Activated gamma-delta T cell treated with Interleukin-2 at 50 U/mL for 16 hours (primary cell): ENCODE measurements at places on chromosomes 2 and 18.

DNA sequence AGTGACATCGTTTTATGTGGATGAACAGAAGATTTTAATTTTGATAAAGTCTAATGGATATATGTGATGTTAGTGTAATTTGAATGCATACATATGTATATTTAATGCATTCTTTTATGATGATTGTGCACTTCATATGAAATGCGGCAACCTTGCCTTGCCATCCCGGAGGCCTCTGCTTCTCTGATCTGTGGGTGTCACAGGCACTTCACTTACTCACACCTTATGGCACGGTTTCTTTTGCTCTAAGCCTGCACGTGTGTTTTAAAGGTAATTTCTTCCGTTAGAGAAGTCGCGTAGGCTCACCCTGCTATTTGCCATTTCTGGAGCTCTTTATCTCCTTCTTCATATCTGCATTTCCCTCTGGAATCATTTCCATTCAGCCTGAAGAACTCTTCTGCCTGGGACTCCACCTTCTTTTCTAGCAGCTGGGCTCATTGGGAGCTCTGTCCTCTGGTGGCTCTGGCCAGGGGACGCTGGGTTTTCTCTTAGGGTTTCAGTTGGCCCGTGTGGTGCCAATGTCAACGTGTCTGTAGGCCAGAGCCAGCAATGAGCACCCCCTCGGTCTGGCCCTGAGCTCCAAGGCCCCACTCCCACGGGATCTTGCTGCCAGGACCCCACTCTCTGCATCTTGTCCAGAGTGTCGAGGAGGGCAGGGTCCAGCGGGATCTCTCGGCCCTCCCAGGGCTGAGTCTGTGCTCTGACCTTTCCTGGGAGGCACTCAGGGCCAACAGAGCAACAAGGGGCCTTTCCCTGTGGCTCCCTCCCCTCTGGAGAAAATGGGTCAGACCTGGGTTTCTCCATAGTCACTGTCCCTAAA, 97.3 kb downstream of the RTP5 start:
- no peak for DNase-seq

DNA sequence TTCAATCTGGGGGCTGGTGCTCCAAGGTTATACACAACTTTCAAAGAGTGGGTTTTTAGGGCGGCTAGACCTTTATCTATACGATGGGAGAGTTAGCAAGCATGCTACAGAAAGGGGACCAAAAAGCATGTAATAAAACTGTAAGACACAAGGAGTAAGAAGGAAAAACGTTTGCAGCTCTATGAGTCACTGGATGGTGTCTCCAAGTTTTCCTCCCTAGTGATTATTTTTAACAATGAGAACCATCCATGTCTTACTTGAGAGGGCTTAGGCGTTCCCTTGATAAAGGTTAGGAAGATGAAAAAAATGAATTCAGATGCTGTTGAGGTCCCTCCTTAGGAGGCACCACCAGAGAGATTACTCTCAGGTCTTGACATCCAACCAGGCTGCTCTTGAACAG, 75.9 kb downstream of the HRH4 start:
- no peak for DNase-seq

DNA sequence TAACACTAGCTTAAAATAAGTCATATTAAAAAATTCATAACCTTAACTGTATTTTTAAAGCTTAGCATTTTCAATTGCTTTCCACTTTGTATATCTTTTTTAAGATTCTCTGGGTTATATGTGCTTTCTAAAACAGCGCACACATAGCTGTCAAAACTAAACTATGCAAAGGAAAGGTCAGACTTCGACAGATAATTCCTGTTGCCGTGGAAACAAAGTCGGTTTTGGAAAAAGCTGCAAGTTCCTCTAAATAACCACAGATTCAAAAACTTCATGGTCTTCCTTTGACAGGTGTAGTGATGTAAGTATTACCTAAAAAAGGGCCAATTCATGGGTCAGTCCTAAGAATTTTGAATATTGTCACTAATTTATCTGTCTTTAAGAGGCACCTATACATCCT, 249.6 kb upstream of the TFPI start:
- no peak for DNase-seq

DNA sequence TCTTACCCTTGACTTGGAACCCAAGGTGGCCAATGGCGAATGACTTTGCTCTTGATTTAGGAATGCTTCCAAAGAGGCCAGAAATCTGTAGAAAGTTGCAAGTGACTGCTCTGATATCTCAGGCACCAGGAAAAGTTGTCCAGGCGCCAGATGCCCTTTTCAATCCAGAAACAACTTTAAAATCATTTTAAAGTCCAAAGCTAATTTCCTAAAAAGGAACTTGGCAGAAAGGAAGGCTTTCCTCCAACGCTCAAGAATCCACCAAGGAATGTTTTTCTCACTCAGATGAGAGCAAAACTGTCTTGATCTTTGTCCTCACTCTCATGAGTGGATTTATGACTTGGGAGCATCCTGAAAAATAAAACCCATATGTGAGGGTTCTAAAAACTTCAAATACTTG, 5.3 kb downstream of the NGEF start:
- DNase-seq, result no peak

GRCh38 chr2:63673865-63674533, 85.2 kb downstream of the MDH1 start:
- DNase-seq, result no peak

GRCh38 chr2:73091164-73091563, 19.7 kb upstream of the SFXN5 start:
- no peak for DNase-seq

GRCh38 chr2:189210250-189211087, 30.9 kb upstream of the COL5A2 start:
- no peak for DNase-seq

DNA sequence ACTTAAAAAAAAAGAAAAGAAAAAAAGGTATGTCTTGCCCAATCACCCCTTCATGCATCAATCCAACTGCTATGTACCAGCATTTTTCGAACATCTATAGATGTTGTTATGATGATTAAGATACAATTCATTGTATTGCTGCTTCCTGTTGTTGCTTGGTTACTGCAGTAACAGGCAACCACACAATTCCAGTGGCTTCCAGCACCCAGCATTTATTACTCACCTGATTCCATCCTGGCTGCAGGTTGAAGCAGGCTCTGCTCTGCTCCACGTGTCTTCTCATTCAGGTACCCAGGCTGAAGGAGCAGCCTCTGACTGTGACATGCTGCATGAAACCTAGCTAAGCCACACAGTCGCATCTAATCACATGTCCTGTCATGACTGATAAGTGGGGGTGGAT, 196.9 kb downstream of the INO80D start:
- DNase-seq, result no peak

GRCh38 chr2:5589183-5589582, 103.0 kb upstream of the SOX11 start:
- no peak for DNase-seq

DNA sequence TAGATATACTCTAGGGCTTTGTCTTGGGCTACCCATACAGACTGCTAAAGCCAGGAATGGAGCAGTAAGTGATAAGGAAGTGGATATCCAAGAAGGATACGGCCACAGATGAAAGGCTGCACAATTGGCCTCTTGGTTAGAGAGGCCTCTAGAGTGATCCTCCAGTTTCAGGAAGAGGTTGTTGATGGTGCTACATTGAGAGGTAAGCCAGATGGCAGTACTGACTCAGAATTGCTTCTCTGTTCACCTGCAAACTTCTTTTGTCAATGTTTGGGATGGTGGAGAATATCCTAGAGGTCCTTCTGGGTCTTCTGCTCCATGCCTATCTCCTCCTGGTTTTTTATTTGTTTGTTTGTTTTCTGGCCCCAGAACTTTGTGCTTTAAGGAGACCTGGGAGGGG, 226.8 kb upstream of the LRRTM1 start:
- DNase-seq, result no peak

- DNase-seq, result no peak
These were observed 148.5 kb downstream of the CAMKMT start for GRCh38 chr2:44510246-44510645.

GRCh38 chr2:134161170-134161547, 92.7 kb upstream of the MGAT5 start:
- DNase-seq, result no peak

DNA sequence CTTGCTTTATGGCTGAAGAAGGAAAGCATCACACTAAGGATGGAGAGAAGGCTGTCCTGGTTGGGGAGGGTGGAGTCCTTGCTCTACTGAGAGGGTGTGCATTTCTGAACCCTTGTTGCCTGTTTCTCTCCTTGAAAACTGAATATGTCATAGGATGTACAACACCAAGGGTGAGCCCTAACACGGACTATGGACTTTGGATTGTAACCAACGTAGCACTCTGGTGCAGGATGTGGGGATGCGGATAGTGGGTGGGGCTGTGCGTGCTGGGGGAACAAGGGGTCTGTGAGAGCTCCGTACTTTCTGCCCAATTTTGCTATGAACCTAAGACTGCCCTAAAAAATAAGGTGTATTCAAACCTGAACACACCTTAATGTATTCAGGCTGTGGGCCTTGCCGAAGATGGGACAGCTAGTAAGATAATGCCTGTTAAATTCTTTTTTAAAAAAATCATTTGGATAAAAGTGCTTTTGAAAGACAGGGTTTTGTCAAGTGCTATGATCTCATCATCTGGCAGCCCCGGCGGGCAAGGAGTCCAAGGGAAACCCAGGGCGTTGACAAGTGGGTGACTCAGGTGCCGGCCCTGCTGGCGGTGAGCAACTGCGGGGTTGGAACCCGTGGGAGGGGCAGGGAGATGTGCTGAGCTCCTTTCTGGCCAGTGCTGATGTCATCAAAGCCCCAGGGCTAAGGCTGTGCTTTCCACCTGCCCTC, 54.0 kb downstream of the GATA6 start:
- peak; percentile 6 for DNase-seq

GRCh38 chr2:105582952-105583660, 161.6 kb upstream of the NCK2 start:
- DNase-seq, result no peak

DNA sequence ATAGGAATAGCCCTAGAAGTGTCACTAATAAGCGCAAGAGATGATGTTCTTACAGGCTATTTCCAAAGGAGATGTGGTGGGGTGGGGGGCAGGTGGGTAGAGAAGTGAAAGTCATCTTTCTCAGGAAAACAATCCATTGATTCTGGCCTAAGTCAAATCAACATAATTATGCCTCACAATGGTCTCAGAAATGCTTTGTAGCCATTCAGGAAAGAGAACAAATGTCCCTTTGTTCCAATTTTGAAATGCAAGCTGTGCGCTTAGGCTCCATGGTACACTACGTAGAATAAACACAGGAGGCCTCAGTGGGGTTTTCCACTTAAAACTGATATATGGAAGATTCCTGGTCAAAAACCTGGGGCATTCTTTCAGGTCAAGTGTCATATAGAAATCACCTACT, 529.9 kb upstream of the KLHL29 start:
- DNase-seq, result no peak

GRCh38 chr2:208099682-208100470, 24.4 kb downstream of the CRYGD start:
- DNase-seq, result no peak

- DNase-seq, result no peak
These were observed 1438.0 kb upstream of the ZEB2 start for GRCh38 chr2:145957929-145958328.

GRCh38 chr18:23784832-23785245, 95.6 kb downstream of the LAMA3 start:
- DNase-seq, result no peak

DNA sequence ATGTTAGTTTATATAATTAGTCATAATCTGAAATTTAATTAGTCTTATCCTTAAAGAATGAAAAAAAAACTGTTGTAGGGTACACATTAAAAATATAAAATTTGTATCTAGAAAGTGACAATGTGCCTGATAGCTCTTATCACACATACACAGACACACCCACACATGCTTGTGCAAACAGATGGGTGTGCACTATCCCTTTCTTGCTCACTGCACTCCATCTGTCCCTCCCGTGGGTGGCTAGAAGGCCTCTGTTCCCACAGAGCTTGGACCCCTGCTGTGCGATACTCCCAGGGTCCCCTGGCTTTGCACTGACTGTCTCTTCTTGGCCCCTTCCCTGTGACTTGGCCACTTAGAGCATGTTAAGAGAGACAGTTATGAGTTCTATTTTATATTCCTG, 123.9 kb upstream of the ACKR3 start:
- no peak for DNase-seq

DNA sequence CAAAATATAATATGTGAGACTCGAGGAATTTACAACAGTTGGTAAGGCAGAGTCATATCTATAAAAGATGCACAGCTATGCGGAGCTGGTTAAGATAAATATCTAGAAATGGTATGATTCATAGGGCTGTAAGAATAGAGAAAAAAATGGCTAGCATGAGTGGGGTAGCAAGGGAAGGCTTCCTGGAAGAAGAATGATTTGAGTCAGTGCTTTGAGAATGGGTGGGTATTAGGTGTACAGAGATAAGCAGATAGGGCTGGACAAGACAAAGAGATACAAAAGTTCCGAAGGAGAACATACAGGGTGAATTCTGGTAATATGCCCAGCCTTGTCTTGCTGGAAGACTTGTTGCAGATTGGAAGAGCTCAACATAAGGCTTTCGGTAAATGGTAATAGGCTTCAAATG, 291.5 kb upstream of the CCDC68 start:
- DNase-seq, result no peak

- no peak for DNase-seq
These were observed 132.7 kb upstream of the CTAGE1 start for GRCh38 chr18:22550366-22550765.

GRCh38 chr2:143177096-143177786, 48.0 kb downstream of the ARHGAP15 start:
- DNase-seq, result no peak

DNA sequence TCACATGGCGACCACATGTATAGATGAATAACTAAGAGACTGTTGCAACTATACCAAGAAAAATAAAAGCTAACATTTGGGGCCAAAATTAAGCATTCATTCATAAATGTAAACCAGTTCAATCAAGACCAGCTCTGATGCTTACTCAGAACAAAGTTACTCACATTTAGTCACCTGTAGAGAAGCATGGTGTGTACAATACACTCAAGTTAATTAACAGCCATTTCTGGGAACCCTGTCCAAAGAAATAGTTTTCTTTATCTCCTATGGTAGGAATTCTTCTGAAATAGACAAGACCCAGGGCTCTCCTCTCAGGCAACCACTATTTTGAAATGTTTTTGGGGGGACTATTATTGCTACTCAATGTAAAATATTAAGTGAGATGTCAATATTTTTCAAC, 1.6 kb downstream of the SCN3A start:
- no peak for DNase-seq

- no peak for DNase-seq
These were observed 289.9 kb downstream of the AFF3 start for GRCh38 chr2:99852376-99852934.

DNA sequence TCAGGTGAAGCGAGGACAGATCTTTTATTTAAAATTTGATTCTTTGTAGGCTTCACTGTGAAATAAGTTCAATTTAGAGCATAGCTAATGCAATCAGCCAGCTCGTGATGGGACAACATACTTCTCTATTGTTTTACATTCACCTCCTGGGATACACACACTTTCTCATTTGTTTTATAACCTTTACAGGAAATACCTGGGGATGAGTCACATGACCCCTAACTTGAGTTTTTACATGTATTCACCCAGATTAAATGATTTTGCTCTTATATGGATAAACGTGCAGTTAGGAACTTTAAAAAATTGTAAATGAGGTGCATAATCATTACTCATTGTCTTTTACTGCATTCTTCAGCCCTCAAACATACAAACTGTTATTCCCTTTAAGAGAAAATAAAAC, 152.1 kb downstream of the NEDD4L start:
- no peak for DNase-seq
